Activated T-cell treated with anti-CD3 and anti-CD28 coated beads for 24 hours (primary cell): ENCODE measurements at places on chromosomes 13 and 19.

GRCh38 chr13:71054358-71054757, 812.6 kb downstream of the DACH1 start:
- no peak for DNase-seq

DNA sequence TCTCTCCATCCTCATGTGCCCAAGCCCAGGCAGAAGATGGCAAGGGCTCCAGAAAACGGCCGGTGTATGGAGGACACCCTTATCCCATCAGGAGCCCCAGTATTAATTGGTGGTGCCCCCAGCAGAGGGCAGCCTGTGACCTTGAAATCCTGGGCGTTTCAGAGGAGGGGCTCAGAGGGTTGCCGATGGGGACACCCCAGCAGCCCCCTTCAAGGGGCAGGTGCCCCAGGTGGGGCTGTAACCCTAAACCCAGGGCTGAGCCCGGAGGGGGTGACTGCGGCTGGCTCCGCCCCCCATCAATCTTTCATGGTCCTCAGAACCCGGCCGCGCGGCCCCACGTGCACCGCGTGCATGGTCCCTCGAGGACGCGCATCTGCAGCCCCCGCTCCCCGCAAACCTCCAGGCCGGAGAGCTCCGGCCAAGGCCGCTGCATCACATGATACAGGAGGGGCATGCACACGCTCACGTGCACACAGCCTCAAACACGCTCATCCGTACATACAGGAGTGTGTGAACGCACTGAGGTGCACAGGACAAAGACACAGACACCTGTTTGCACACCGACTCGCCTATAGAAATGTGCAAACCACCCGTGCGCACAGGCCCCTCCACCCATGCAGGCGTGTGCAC, 949 bp downstream of the RAB3A start:
- no peak for DNase-seq

- no peak for DNase-seq
These were observed 2.0 kb downstream of the MISP start for GRCh38 chr19:752652-753517.

DNA sequence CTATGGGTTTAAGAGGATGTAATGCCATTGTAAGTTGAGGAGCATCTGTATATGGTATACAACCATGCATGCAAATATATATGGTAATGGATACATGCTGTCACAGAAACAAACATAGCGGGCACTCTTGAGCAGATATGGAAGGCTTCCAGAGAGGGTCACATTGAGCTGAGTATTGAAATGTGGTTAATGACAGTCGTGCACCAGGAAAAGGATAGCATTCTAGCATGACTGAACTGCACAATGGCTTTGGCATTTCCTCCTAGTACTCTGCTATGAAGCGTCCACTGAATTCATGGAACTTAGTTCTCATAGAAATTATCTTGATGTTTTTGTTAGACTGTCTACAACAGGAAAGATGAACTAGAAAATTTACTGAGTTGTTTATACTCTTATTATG, 25.2 kb downstream of the DGKH start:
- no peak for DNase-seq

DNA sequence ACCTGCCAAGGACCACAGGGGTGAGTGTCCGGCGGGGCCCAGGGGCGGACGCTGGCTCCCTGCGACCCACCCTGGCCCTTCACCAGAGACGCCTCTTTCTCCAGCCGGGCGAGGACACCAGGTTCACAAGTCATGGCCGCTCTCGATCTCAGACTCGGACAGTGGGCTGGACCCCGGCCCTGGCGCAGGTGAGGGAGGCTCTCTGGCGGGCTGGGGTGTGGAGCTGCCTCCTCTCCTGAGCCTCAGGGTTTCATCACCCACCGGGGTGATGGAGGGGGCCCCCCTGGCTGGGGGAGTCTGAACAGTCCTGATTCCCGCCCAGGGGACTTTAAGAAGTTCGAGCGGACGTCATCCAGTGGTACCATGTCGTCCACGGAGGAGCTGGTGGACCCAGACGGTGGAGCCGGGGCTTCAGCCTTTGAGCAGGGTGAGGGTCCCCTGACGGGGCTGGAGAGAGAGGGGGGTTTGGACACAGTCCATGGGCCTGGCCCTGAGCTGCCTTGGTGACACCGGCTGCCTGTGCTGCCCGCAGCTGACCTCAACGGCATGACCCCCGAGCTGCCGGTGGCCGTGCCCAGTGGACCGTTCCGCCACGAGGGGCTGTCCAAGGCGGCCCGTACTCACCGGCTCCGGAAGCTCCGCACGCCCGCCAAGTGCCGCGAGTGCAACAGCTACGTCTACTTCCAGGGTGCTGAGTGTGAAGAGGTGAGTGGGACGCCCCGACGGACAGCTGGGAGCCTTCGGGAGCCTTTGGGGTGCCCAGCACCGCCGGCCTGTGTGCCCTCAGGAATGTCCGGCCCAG, 13.6 kb downstream of the ARHGAP45 start:
- no peak for DNase-seq

GRCh38 chr13:48094404-48094780, 512 bp downstream of the MED4 start:
- no peak for DNase-seq

DNA sequence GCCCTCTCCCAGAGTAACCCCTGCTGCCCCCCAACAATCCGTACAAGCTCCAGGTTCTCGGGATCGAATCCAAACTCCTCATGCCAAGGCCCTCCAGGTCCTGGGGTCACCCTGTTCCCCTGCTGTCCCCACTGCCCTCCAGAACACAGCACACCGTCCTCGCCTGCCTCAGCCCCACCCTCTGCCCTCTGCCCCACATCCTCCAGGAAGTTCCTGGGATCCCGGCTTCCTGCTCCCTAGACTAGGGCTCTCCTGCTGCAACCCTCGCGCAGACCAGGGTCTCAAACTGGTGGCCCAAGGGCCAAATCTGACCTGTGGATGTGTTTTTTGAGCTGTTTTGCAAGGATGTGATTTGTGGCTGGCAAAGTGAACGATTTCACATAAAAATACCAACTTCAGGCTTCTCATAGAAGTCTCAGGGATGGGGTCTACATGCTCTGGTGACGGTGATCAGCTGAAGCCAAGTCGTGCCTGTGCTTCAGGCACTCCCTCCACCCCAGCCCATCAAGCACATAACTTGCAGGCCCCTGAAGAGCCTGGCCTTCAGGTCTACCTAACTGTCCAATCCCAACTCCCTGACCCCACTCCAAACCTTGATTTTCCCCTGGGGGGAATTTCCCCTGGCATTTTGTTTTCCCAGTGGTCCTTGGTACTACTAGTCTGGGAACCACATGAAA, 1.8 kb downstream of the RABAC1 start:
- no peak for DNase-seq
